ENCODE measurements at places on chromosomes 3 and 15.

DNA sequence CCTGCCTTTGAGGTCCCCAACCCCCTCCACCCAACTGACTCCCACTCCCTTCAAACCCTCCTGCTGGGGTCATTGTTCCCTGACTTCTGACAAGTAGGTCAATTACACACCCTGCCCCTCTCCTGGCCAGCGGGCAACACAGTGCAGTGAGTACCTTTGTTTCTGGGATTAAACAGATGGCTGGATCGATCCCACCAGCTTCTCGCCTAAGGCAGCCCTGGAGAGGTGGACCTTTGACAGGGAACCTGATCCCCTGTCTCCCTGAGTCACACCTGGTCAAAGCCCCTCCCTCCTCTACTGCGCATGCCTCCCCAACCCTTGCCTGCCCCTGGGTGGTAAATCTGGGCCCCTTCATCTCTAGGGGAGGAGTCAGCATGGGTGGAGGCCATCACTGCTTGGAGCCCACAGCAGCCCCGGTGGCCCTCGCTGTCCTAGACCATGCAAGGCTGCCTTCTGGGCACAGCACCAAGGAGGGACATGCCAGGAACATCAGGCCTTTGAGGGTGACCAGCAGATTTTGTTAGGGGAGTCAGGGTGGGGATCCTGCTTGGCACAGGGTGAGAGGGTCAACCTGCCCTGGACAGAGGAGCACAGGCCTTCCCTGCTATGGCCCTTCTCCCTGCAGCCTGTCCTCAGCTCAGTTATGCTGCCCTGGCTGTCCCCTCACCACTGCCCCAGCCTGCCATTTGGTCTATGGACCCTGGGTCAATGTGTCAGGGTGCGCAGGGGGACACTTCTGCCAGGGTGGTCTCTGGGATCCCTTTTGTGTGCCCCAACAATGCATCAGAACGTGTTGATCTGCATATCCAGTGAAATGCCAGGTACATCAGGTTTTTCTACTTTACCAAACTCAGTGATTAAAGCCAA is 9.8 kb upstream of the PRR23E start:
- DNase-seq, result no peak

DNA sequence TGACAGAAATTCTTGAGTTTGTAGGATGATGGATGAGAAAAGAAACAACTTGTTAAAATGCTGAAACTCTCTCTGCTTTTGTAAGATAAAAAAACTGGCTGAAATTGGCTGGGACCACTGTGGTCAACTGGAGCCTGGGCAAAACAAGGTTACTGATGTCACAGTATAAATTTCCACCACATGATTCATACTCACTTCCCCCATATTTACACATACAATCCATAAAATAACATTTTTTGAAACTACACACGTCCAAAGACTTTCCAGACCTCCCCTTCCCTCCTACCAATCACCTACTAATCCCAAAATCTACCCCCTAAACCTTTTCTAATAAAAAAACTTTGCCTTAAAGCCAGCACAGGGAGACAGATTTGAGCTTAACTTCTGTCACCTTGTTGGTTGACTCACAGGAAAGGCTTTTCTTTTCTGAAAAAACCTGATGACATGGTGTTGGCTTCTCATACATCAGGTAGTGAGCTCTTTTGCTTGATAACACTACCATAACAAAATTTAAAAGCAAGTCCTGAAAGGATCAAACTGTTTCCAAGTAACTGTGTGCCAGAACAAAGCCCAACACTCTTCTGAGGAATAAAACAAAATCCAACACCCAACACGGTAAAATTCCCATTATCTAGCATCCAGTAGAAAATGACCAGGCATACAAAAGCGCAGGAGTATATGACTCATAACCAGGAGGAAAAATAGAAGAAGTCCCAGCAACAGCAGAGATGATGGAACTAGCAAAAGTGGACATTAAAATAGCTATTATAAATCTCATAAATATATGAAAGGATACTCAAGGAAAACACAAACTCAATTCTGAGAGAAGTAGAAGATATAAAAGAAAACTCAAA is 87.3 kb upstream of the SNRK start:
- no peak for DNase-seq

DNA sequence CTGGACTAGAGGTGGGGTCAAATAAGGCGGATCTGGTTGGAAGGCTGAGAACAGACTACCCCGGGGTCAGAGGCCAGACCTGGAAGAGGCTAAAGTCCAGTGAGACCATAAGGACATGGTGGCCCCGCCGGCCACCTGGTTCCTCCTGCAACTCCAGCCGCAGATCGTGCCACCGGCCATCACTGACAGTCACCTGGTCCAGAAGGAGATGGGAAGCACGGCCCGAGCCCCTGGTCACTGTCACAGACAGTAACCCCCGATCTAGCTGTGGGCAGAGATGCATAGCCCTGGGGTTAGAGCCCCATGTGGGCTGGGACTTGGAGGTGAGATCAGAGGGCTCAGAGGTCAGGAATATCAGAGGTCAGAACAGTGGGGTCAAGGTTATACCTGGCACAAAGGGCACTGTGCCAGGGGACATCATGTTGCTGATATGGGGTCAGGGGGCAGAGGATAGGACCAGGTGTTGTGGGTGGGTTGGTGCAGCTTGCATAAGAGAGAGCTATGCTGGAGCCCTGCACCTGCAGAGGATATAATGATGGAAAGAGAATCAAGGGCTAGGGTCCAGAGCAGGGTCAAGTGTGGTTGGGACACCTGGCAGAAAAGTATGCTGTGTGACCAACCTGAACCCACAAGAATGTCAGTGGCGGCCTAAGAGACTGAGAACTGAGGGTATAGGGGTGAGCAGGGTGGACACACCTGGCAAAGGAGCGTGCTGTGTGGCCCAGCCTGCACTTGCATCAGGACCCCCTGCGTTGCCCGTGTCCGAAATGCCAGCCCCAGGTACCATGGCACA is 9.6 kb downstream of the CELSR3 start:
- no peak for DNase-seq

DNA sequence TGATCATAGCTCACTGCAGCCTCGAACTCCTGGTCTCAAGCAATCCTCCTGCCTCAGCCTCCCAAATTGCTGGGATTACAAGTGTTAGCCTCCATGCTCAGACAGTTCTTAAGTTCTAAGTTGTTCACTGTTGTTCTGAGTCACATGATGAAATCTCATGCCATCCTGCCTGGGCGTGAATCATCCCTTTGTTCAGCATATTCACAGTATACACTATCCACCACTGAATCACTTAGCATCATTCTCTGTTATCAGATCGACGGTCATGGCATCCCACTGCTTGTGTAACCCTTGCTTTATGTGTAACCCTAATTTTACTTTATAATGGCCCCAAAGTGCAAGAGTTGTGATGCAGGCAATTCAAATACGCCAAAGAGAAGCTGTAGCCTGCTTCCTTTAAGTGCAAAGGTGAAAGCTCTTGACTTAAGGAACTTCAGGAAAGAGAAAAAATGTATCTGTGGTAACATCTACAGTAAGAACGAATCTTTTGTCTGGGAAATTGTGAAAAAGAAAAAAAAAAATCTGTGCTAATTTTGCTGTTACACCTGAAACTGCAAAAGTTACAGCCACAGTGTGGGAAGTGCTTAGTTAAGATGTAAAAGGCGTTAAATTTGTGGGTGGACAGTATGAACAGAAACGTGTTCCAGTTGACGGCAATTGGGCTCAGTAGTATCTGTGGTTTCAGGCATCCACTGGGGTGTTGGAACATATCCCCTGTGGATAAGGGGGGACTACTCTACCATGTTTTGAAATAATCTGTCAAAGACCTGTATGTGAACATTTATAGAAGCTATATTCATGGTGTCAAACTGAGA is 80.6 kb downstream of the PCOLCE2 start:
- no peak for DNase-seq

DNA sequence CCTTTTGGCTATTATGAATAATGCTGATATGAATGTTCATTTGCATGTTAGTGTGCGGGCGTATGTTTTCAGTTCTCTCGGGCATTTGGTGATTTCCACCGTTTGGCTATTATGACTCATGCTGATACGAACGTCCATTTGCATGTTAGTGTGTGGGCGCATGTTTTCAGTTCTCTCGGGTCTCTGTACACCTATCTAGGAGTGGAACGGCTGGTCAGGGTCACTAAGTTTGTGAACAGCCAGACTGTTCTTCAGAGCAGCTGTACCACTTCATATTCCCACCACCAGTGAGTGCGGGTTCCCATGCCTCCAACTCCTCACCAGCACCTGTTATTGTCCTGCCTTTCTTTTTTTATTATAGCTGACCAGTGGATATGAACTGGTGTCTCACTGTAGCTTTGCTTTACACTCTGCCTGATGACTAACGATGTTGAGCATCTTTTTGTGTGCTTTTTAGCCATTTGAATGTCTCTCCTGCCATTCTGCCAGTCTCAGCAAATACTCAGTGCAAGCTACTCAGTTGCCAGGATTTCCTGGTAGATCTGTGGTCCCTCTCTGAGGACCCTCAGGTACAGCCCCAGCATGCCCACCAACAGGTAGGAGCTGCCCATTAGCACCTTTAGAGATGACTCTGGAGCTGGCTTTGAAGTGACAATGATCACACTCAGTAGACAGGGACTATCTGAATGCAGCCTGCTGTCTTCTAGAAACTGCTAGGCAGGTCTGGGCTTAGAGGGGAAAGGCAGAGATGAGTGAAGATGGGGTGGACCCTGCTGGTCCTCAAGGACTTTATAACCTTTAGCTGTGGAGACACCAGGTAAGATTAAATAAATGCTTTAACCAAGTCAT is 141.1 kb downstream of the XXYLT1 start:
- DNase-seq, result no peak

DNA sequence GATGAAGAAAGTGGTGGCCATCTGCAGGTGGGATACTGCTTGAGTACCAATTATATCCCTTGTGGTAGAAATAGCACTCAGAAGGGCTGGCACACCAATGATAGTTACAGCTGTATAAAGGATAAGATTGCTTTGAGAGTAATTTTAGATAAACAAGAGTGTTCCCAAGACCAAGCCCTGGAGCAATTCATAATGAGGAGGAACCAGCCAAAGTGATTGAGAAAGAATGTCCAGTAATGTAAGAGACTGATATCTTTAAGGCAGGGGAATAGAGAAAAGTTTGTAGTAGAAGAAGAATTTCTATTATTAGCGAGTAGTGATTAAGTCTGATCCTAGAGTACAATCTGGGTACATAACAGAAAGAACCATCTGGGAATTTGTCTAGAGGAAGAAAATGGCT is 945.1 kb downstream of the OTOL1 start:
- no peak for DNase-seq

DNA sequence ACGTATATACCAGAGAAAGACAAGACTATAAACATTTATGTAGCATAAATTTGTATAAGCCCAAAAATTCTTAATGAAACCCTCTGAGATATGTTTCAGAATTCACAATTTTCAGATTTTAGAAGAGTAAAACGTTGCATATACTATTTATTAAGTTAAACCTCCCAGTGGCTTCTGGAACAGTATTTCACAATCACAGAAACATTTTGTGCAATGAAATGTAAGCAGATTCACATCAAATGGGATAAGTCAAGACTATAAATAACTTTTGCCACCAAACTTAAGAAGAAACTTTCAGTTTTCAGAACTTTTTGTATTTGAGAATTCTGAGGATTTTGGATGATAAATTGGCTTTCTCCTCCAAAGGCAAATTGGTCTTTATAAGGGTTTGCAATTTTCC is 9.2 kb downstream of the SLTM start:
- DNase-seq, result no peak

GRCh38 chr15:45919806-45920205 is 285.0 kb downstream of the SQOR start:
- peak; percentile 68 for DNase-seq

Measured in hepatocyte (in vitro differentiated cells).